ENCODE measurements at places on chromosomes 7 and 10. TPM values are rescaled to one million over a fixed set of nuclear protein-coding genes. Genes with fewer than 3 reads are reported as not detected.

- DNase-seq: no peak
Measured at GRCh38 chr10:115409347-115409746, 316.2 kb downstream of the ATRNL1 start.

DNA sequence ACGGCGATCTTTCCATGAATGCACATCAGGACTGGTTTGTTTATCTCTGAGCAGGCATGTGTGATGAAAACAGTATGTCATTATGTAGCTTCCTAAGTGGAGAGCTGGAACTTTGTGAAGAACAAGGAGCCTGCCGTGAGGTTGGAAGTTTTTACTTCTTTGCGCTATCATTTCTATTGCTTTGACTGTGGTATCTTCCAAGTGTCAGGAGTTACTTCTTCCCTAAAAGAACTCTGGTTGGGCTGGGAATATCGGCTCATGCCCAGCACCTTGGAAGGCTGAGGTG is 167.4 kb upstream of the AHR start:
- DNase-seq: no peak

DNA sequence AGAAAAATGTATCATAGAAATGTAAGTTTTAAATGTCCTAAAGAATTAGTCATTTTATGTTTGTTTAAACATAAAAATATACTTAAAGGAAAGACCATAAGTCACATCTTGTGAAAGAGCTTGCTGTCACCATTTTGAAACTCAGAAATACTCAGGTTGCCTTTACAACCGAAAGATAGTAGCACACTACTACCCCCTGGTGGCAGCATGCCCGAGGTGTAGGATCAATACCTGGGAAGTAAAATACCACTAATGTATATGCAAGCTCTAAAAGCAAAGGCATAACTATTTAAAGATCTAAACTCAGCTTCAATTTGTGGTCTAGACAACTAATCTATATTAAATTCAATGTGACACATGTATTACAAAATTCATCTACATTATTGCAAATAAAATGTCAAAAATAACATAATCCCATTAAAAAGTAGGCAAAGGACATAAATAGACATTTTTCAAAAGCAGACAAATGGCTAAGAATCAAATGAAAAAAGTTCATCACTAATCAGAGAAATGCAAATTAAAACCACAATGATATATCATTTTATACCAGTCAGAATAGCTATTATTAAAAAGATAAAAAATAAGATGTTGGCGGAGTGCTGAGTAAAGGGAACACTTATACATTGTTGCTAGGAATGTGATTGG is 47.7 kb upstream of the FGL2 start:
- peak; percentile 27 for DNase-seq

GRCh38 chr10:14742815-14743214 is 31.9 kb downstream of the FAM107B start:
- DNase-seq: no peak

- DNase-seq: no peak
Measured at GRCh38 chr10:118708571-118708970, 46.2 kb downstream of the CACUL1 start.

DNA sequence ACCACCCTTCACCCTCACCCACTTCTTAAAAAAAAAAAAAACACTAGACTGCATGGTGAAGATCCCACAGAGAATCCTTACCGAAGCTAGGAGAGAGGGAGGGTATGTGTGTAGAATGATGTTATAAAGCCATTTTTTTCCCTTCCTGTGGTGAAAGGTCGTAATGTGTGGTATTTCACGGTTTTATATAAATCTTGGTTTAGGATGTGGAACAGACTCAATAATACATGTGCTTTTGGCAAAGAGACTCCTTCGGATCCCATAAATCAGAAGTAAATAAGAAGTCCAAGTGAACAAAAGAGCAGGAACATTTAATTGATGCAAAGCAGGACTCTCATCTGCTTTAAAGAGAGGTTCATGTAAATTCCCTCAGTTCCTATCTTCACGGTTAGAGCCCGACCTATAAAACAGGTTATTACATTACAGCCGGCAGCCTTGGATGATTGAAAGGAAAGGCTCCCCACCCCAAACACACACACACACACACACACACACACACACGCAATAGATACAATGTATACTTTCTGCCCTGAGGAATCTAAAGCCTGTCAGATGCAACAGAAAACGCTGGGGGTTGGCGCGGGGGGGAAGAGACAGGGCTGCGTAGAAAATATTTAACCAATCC is 8.8 kb downstream of the DLX5 start:
- DNase-seq: no peak

DNA sequence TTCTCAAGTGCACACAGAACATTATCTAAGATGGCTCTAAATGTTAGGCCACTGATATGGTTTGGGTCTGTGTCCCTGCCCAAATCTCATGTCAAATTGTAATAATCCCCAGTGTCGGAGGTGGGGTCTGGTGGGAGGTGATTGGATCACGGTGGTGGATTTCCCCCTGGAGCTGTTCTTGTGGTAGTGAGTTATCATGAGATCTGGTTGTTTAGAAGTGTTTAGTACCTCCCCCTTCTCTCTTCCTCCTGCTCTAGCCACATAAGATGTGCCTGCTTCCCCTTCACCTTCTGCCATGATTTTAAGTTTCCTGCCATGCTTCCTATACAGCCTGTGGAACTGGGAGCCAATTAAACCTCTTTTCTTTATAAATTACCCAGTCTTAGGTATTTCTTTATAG is 11.2 kb upstream of the GSTK1 start:
- DNase-seq: no peak

- DNase-seq: no peak
Measured at GRCh38 chr7:85160223-85160622, 26.6 kb downstream of the SEMA3D start.

DNA sequence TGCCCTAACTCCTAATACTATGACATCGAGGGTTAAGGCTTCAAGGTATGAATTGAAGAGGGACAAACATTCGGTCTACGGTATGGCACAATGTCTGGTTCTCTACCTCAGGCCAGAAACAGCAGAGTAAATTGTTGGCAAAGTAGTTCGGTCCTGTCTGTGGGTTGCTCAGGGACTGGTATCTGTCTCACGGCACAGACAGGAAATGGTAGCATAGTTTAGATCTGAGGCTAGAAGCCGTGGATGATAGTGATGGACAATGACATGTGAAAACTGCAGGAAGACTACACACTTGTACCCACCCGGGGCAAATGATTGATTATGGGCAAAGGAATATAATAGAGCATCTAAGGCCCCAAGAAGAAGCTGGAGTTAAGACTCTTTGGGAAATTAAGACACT is 106.2 kb downstream of the TWIST1 start:
- DNase-seq: no peak

GRCh38 chr7:90540406-90540805 is 55.7 kb upstream of the CDK14 start:
- no peak for DNase-seq

GRCh38 chr10:112698818-112699164 is 251.3 kb upstream of the TCF7L2 start:
- DNase-seq: no peak

DNA sequence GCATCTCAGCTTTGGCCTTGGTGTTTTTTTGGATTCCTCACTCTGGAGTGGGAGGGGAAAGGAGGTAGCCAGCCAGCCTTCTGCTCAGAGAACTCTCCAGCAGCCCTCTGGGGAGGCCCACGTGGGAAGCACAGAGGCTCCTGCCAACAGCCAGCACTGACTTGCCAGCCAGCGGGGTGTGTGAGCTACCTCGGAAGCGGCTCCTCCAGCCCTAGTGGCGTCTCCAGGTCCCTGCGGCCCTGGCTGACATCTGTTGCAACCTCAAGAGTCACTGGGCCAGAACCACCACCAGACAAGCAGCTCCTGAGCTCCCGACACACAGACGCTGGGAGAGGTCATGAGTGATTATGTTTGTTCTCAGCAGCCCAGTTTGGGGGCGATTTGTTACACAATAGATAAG is 180.2 kb upstream of the FZD8 start:
- no peak for DNase-seq

DNA sequence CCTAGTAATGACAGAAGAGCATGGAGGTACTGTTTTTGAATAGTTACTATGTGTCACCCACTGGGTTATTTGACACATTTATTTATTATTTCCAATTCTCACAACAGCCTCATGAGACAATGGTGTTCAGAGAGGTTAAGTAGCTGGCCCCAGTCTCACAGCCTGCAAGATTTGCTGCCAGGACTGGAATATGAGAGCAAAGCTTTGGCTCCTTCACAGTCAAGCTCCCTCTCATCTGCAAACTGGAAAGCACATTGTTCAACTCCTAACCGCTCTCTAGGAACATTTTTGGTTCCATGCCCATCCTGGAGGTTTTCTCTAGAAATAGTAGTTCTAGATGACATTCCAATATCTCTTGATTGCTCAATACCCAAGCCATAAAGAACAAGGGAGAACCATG is 75.5 kb upstream of the CXCL12 start:
- DNase-seq: no peak

DNA sequence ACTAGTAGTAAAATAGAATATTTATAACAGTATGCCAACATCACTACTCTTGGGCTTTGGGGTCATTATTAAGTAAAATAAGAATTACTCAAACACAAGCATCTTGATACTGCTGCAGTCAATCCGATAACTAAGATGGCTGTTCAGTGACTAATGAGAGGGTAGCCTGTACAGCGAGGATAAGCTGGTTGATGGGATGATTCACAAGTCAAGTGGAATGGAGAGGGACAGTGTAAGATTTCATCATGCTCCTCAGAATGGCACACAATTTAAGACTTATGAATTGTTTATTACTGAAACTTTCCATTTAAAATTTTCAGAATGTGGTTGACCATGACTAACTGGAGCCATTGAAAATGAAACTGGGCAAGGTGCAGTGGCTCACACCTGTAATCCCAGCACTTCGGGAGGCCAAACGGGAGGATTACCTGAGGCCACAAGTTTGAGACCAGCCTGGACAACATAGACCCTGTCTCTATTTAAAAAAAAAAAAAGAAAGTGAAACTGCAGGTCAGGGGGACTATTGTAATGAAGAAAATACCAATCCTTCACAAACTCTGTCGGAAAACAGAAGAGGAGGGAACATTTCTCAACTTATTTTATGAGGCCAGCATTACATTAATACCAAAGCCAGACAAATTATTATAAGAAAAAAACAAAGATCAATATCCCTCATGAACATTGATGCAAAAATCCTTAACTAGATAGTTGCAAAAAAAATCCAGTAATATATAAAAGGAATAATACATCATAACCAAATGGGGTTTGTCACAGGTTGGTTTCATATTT is 11.2 kb downstream of the AVL9 start:
- no peak for DNase-seq

DNA sequence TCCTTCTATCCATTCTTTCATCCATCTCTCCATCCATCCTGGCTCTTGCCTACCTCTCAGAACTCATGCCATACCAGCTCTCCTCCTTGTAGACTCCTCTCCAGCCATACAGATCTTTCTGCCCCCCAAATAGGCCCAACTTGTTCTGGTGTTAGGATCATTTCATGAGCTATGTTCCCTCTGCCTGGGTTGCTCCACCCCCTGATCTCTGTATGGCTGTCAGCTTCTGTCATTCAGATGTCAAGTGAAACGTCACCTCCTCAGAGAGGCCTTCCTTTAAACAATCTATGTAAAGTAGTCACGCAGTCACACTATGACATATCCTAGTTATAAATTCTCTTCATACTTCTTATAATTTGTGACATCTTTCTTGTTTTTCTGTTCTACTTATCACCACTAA is 42.3 kb upstream of the PNLIPRP3 start:
- DNase-seq: no peak

GRCh38 chr7:143487566-143487965 is 9.9 kb downstream of the TAS2R41 start:
- DNase-seq: no peak

DNA sequence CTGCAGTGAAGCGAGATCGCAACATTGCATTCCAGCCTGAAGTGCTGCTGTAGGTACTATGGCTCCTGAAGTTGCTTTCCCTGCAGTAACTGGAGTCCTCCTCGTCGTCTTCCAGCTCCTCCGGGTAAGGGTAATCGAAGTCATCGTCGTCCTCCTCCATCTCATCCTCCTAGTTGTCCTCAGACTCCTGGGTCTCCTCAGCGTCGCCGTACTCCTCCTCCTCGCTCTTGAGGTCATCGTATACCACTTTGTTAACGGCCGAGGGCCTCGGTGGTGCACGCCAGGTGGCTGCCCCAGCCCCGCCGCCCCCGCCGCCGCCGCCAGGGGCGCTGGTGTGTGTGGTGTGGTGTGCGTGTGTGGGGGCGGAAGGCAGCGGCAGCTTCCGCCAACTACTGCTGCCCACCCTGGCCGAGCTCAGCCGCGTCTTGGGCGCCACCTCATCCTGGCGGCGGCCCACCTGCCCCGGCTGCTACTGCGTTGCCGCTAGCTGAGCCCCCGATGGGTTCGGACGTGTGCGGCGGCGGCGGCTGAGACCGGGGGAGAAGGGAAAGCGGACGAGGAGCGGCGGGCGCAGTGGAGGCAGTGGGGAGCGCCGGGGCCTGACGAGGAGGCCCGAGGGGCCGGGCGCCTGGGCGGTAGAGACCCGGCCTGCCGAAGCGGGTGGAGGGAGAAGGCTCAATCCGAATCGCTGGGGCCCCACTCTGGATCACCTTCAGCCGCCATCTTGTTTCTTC is 11.8 kb upstream of the ACBD5 start:
- no peak for DNase-seq

GRCh38 chr7:38396852-38397251 is 123.4 kb upstream of the TARP start:
- DNase-seq: no peak

DNA sequence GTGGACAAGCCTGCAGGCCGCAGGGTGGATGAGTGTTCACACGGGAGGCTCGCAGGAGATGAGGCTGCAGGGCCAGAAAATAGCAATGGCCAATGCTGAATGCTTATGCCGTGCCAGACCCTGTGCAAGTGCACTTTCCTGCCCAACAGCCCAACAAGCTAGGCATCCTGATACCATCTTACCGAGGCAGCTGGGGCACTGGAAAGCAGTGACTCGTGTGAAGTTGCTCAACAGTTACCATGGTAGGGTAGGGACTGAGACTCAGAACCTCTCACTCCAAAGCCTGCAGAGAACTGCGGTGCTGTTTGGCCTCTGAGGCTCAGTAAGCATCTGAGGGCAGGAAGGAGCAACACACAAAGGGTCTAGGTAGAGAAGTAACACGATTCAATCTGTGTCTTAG is 43.7 kb downstream of the JAZF1 start:
- DNase-seq: no peak

SFXN3 gene
- 23.0 TPM for polyA plus RNA-seq

VWC2 gene
- 1.2 TPM for polyA plus RNA-seq

NSUN5 gene
- polyA plus RNA-seq: 17.0 TPM

MRPL43 gene
- polyA plus RNA-seq: 93.1 TPM

ZNF804B gene
- polyA plus RNA-seq: 0.35 TPM

MPP7 gene
- polyA plus RNA-seq: 10.3 TPM

SPRN gene
- 4.8 TPM for polyA plus RNA-seq

CLRN3 gene
- polyA plus RNA-seq: 16.4 TPM

Data from right renal pelvis (tissue), 4 donors.